Dermis microvascular lymphatic vessel endothelial cell (primary cell): ENCODE measurements at places on chromosomes 1 and 21. TPM values are rescaled to one million over a fixed set of nuclear protein-coding genes. Genes with fewer than 3 reads are reported as not detected.

The MCOLN2 gene
- not detected in 2 replicates for total RNA-seq

The MROH7 gene
- total RNA-seq, result under 0.01 and 0.13 TPM in 2 replicates

The NPR1 gene
- total RNA-seq, result 9.4 and 50.6 TPM in 2 replicates

The TMEM61 gene
- total RNA-seq, result under 0.01 and 0.25 TPM in 2 replicates

The OR2L13 gene
- total RNA-seq, result not detected in 2 replicates

The SMIM11 gene
- total RNA-seq, result 1.4 and 5.6 TPM in 2 replicates

The DPYD gene
- total RNA-seq, result 12.6 and 15.2 TPM in 2 replicates

The PRR9 gene
- under 0.01 TPM in 1 of 2 replicates, not detected in the other for total RNA-seq

The BRINP2 gene
- not detected in 2 replicates for total RNA-seq

The KRTAP11-1 gene
- not detected in 2 replicates for total RNA-seq

The CFAP57 gene
- 0.25 and 0.26 TPM in 2 replicates for total RNA-seq
